ENCODE measurements at places on chromosomes 6 and 20.

- DNase-seq = no peak
These were observed 66.1 kb upstream of the CTNNBL1 start for GRCh38 chr20:37627767-37628130.

DNA sequence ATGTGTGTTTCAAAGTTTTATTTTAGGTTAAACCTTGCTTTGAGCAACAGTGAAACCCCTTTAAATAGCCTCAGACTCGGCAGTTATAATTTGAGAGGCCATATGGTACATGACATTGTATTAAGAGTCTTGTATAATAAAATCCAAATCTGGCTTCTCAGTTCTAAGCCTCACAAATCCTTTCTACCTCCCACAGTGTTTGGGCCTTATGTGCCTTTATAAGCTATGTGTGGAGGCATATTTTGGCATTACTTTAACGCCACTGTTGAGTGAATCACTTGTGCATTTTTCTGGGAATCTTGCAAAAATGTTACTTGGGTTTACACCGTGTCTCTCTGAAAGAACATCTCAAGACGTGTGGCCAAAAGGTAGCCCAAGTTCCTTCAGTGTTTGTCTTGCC lies 152.4 kb downstream of the COL9A1 start:
- no peak for DNase-seq

DNA sequence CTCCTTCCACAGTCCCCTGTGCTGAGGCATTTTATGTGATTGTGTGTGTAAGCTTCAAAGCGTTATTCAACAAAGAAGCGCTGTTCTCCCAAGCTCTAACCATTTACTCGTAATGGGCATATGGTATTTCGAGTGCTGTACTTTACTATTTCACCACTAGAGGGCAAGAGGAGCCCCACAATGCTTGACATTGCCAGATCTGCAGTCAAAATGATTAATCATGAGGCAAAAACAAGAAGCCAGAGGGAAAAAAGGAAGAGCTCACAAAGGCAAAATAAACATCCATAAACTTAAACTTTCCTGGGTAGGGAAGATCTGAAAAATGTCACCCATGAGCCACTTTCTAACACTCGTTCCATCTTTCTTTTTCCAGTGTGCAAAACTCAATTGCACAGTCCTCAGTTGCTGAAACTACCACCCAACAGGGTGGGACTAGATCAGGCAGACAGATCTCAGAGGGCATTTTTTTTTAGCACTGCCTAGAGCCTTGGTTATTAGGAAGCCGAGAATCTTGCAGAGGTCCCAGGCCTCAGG lies 215.0 kb upstream of the PLCB4 start:
- peak; percentile 89 for DNase-seq

DNA sequence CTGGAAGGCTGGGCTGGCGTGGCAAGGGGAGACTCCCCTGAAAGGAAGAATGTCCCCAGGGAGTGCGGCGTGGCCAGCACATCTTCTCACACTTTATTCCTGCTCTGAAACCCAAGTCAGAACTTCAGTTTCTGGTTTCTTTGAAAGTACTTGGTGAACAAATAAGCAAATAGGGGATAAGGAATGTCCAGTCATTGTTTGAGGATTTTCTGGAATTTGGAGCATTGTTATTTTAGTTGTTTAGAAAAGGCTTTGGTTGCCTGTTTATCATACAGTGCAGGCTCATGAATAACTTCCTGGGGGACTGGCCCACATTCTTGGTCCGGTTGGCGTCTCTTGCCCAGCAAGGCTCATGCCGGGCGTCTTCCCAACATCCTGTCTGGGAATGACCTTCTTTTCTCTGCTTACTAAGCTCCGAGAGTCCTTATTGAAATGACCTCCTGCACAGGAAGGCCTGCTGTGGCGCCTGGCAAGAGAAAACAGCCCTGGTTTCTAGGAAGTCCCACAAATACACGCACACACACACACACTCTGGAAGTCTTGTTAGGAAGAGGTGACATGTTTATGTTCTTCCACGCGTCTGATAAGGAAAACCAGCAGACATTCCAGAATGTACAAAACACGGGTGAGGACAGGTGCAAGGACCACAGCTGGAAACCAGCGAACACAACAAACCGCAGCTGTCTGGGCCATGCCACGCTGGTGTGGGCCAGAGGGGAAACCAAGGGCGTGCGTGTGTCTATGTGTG lies 71.9 kb downstream of the TMEM170B start:
- peak; percentile 99 for DNase-seq

DNA sequence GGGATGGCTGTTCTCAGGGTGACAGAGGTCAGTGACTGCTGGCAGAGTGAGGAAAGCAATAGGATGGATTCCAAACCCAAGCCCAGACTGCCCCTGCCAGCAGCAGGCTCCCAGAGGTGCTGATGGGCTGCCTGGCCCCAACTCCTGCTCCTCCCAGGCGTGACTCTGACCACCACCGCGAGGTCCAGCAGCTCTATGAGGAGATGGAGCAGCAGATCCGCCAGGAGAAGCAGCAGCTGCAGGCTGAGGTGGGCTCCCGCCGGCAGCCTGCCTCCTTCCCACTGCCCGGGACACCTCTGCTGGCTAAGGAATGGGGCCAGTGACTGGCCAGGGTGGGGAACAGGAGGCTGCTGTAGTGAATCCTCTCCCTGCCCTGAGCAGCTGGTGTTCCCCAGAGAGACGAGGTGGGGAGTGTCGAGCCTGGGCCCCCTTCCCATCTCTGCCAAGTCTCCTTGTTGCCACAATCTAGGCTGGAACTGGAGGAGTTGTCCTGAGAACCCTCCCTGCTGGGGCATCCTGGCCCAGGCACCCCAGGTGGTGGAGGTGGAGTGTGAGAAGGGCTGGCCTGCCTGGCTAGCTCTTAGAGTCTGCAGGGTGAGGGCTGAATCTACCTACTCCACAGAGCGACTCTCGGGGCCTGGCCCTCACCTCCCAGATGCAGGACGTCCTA lies 20.4 kb downstream of the RAB44 start:
- no peak for DNase-seq

DNA sequence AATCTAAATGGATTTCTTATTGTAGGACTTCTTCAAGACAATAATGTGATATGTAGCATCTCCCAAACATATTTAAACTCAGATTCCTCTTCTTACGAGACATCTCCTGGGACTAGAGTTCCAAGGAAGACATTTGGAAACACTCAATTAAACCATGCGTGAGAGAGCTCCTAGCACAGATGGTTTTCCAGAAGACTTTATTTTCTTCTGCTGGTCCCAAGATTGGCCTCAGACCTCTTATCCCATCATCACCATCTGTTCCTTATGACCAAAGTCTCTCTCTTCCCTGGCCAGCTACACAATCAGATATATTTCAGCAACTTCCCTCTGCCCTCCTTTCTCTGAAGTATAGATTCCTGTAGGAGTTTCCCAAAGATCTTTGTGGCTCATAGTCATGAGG lies 93.2 kb upstream of the JARID2 start:
- no peak for DNase-seq

All from astrocyte of the hippocampus (primary cell).